ENCODE measurements at places on chromosomes 13 and 19.

DNA sequence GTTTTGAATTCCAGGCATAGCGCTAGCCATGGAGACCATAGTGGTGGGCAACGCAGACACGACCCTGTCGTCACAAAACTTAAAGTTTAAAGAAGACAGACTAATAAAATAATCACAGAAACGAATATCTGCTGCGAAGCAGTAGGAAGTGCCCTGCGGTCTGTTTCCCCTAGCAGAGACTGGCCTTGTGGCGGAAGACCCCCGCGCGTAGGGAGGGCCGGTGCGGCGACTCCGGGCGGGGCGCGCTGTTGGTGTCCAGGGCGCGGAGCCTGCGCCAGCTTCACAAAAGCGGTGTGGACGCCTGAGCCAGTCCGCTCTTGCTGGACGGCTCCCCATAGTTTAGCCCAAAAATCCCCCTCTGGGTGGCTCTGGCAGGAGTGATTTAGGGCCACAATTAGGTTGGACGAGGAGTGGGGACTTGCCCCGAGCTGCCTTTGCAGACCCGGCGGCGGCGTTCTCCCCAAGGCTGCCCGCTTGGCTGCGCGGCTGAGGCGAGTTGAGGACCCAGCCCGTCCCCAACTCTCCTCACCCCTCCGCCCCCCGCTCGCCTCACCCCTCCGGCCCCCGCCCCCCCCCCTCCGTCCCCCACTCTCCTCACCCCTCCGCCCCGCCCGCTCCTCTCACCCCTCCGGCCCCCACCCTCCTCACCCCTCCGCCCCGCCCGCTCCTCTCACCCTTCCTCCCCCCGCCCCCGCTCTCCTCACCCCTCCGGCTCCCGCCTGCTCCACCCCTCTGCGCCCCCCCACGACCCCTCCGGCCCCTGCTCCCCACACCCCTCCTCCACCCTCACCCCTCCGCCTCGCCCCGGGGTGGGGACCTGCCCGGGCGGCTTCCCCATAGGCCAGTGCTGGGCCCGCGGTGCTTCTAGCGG lies 14.2 kb upstream of the LATS2 start:
- DNase-seq, result no peak

- DNase-seq, result no peak
Measured at GRCh38 chr13:38637576-38637975, 49.3 kb upstream of the FREM2 start.

DNA sequence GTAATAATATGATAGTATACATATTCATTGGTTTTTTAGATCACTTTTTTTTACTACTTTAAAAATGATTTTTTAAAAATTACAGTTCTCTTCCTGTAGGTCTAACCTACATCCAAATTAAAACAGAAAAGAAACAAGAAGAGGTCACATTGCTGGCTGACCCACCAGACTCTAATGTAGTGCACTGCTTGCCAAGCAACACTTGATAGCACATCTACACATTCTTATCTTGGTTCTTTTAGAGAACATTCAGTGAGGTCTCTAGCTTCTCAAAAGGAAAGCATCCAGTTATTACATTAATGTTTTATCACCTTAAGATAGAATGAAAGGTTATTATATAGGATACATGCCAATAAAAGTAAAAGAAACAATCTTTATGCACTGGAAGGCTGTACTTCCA lies 35.6 kb downstream of the NDFIP2 start:
- DNase-seq, result no peak

DNA sequence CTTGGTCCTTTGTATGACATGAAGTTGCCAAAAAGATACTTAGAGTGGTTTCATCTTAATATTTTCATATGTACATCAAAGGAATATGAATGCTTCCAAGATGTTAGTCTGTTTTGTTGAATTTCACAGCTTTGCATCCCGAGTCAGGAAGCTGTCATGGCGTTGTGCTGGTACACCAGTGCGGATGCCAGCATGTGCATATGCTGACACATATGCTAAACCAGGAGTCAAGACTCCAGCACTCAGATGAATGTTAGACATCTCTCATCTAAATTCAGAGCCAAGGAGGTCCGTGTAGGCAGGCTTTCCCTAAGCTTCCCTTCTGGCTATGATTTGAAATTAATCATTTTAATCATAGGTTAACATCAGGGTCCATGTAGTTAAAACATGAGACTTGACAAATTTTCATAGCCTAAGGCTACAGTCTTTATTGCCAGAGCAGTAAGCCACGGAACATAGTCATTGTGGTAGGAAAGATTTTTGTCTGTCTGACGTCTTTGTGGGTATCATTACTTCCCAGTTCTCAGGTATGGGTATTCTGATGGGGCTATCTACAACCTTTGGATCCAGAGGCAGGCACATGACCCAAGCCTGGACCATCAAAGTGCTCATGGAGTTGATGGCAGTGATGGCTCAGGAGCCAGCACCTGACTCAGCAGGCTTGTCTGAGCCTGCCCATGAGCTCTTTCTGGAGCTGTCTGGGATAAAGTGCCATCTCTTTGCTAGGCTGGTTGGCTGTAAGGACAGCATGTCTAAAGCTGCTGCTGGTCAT lies 246.1 kb downstream of the KCNRG start:
- DNase-seq, result no peak

DNA sequence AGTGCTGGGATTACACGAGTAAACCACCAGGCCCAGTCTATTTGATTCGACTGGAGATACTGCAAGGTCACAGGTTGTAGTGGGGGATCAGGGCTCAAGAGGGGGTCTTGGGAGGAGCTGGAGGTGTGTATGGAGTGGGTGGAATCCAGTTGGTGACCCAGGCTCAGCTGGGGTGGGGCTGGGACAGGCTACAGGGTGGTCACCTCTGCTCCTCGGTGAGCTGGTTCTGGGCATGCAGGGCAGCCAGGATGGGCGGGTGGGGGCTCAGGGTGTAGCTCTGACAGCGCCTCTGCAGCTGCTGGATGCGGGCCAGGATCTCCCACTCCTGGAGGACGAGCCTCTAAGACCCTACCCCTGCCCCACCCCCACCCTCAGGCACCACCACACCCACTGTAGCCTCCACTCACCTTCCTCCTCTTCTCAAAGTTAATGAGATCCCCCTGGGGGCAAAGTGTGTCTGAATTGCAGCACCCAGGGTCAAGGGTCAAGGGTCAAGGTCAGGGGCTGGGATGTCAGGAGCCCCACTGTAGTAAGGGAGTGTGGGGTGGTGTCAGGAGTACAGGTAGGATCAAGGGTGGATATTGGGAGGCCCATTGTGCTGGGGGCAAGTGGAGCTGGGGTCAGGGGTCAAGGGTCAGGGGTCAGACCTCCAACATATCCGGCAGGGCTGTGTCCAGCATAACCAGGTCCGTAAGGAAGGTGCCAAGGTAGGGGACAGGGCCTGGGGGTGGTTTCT lies 17.1 kb downstream of the RGL3 start:
- DNase-seq, result no peak

DNA sequence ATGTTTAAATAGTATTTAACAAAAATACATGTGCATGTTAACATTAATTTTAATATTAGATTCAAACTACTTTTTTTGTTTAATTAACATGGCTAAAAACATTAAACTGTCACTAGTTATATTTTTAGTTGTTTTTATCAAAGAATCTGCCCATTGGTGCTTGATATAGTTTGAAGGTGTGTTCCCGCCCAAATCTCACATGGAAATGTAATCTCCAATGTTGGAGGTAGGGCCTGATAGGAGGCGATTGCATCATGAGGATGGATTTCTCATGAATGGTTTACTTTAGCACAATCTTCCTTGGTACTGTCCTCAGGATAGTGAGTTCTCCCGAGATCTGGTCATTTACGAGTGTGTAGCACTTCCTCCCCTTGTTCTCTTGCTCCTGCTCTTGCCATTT lies 2459.4 kb downstream of the PCDH9 start:
- DNase-seq, result no peak

GRCh38 chr13:33479105-33479504 lies 193.6 kb upstream of the STARD13 start:
- DNase-seq, result no peak

GRCh38 chr19:29860492-29860891 lies 48.7 kb downstream of the CCNE1 start:
- no peak for DNase-seq

DNA sequence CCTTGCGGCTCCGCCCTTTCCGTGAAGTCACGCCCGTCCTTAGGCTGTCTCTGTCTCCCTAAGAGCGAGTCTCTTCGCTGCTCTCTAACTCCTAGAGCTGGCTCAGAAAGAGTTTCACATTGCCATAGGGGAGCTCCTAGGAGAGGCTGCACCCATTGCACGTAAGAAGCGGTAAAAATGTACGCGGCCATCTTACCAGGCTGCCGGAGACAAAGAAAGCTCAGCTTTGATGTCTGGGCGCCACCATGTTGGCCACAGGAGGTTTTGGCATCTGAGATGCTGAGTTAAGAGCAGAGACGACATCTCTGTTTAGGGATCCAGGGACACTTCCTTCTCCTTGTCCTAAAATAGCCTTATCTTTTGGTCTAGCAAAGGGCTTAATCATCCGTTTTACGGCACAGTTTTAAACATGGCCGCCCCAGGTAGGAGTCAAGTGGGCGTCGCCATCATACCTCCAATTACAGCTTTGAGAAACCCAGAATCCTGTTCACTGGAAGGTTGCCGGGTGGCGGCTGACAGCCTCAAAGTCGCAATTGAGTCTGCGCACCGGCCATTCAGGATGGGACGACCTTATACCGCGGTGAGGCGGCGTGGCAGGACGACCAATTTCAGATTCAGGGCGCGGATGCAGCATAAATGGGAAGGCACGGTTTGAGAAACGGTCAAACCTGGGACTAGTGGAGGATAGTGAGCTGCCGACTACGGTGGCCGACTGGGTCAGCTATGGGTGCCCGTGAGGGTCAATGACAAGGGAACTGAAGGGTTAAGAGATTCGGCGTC lies at the start of gene ZNF793:
TSS of gene ZNF793 (plus strand) at position 553 of the 780 bp plus-strand sequence. CDS start 16,501 bp downstream, outside the sequence.
- peak; percentile 82 for DNase-seq

DNA sequence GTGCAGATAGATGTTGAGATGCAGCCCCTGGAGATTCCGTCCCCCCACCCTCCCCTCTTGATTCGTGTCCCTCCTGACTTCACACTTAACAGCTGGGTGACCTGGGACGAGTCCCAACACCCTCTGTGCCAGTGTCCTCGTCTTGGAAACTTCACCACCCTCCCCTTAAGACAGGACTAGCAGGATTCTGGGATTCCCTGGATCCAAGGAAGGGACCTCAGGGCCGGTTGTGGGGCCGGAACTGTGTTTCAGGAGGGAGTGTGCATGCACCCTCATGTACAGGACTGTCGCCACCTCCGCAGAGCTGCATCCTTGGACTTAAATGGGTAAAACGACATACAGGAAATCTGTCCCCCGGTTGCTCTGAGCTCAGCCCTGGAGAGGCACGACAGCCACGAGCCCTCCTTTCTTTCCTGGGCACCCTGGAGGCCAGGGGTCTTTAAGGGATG lies 990 bp downstream of the MYO9B start:
- no peak for DNase-seq
